ENCODE measurements at places on chromosomes 3 and 15.

DNA sequence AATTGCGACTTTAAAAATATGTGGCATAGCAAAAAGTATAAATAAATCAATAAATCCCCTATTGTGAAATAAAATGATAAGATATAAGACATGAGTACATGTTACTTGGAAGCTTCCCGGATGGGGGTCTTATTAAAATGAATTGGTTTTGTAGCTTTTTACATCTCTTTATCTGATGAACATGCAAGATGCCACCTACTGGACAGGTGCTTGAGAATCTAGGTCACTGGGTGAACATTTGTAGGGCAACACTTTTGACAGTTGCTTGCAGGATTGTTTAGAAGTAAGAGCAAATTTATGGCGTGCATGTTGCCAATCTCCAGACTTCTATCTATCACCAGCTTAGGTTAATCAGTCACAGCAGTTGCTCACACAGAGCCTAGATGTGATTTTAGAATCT lies 362.7 kb upstream of the SUCLG2 start:
- no peak for DNase-seq

- DNase-seq: no peak
Measured at GRCh38 chr3:151113343-151113742, 27.9 kb downstream of the MED12L start.

DNA sequence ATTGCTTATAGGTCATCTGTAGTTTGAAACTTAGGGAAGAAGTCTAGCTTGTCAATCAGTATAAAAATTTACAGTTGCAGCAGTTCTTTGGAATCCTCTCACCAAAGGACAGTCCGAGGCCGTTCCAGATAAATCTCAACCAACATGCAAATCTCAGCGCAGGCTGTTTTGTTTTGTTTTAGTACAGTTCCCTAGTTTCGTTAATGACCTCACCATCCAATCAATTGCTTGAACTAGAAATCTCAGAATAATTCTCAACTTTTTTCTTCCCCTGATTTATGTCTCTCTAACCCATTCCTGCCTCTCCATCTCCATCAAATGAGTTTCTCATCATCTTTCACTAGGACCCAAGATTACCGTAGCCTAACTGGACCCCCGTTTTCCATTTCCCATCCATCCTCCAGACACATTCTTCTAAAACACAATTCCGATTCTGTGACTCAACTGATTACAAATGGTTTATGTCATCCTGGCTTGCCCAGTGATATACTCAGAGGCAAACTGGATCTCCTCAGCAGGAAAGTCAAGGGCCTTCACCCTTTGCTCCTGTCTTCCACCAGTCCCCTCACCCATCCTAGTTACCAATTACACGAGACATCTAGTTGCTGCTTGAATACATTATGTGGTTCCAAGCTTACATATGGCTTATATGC lies 1.3 kb downstream of the SMCO1 start:
- DNase-seq: no peak

DNA sequence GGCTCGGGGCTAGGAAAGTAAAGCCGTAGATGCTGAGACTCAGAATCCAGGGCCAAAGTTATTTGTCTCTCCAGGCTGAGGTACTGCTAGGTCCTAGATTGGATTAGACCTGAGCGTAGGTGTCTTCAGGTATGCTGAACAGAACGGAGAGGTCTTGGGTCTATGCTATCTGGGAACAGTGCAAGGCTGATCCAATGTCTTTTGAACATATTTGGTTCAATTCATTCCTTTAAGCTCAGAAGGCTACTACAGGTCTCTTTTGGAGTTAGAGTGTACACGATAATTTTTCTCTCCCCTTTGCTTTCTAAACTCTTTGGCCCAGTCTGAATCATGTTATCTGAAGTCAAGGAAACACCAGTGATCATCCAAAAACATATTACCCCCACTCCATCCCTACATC lies 137.5 kb upstream of the TBL1XR1 start:
- no peak for DNase-seq

GRCh38 chr3:186004209-186004608 lies 66.4 kb upstream of the TRA2B start:
- no peak for DNase-seq

GRCh38 chr3:195543500-195544229 lies 540 bp upstream of the PPP1R2 start:
- no peak for DNase-seq
